ENCODE measurements at places on chromosomes 11 and 22.

- DNase-seq, result no peak
Measured at GRCh38 chr11:925158-925495, 543 bp upstream of the AP2A2 start.

- DNase-seq, result peak; percentile 56
Measured at GRCh38 chr11:45146072-45147016, at the start of gene PRDM11. Gene PRDM11 (plus strand): TSS chr11:45146639. CDS start chr11:45181767, 35,128 bp downstream.

DNA sequence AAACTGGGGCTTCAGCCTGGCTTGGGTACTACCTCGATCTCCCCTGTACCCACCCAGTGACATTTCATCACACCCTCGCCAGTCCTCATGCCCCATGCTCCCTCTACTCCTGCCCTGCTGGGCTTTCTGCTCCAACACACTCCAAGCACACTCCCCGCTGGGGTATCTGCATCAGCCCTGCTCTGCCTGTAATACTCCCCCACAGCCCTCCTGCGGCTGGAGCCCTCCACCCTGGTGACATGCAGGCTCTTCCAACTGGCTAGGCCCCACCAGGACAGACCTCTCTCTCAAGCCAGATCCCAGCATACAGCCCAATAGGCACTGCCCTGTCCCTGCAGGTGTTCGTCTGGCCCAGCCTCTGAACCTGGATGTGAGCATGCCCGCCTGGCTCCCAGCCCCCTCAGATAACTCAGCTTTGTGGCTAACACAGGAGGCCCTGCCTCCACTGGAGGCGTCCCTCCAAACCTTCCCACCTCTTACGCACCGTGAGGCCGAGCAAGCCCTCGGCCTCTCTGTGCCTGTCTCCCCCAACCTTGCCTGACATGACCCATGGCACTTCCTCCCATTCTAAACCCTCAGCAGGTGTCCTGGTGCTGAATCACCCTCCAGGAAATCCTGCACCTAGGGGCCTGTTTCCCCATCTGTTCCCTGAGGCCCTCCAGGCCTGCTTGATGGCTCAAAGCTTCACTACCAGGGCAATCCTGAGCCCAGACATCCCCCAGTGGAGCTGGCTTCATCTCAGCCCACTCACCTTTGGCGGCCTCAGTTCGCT, 33.5 kb upstream of the TXNRD2 start:
- peak; percentile 61 for DNase-seq

DNA sequence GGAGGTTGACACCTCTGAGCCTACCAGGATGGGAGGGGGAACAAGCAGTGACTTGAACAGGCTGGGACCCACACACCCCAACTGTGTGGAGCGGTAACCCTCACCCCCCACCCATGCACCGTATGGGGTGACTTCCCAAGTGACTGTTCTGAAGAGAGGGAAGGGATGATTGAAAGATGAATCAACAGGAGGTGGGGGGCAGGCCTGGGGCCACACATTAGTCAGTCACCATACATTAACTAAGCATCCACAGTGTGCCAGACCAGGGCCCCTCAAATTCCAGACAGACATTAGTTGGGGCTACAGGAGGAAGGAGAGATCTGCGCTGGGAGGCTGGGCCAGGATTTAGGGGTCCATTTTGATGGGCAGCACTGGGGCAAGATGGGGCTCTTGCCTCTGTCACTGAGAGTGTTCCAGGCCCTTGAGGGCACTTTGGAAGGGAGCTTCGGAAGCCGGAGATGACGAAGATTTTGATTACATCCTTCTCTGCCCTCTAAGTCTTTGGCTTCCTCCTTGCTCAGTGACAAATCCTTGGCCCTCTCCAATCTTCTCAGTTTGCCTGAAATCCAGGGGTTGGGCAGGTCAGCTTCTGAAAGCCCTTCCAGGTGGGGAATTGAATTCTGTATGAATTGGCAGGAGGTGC, 966 bp downstream of the SMTN start:
- no peak for DNase-seq

- DNase-seq, result no peak
Measured at GRCh38 chr11:19907008-19907579, 194.5 kb downstream of the NAV2 start.

DNA sequence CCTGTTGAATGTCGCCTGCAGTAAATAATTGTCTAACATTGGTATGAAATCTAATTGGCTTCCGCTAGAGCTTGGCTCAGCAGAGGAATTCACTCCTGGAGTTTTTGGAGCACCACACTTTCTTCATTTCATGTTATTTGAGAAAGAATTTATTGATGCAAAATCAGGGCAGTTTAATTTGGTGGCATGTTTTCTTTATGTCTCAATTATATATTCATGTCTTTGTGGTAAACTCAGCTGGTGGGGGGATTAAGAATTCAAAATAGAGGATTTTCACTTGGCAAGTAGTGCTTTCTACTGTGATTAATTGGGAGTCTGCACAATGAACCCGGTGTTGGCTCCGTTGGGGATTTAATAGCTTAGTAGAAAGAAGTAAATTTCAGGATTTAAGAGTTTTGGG, 784.4 kb downstream of the NTM start:
- DNase-seq, result no peak

DNA sequence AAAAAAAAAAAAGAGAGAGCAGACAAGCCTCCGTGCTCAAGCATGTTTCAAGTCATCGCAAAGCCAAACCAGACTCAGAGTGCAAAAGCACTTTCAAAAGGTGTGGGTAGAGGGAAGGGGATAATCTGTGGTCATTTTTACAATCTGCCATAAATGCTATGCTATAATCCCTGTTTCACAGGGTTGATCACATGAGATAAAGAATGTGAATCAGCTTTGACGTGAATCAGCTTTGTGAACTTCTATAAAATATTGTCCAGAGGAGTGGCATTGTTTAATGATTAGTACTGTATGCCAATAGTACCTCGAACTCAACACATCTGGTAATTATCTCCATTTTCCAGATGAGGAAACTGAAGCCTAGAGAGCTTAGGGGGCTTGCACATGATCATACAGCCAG, 20.0 kb upstream of the POLD3 start:
- no peak for DNase-seq

GRCh38 chr11:116164843-116165242, 607.9 kb downstream of the BUD13 start:
- no peak for DNase-seq

- DNase-seq, result no peak
Measured at GRCh38 chr11:19225123-19225522, 15.6 kb downstream of the E2F8 start.

All from NCI-H2081 (cell line).